ENCODE measurements at places on chromosomes 3 and 15.

DNA sequence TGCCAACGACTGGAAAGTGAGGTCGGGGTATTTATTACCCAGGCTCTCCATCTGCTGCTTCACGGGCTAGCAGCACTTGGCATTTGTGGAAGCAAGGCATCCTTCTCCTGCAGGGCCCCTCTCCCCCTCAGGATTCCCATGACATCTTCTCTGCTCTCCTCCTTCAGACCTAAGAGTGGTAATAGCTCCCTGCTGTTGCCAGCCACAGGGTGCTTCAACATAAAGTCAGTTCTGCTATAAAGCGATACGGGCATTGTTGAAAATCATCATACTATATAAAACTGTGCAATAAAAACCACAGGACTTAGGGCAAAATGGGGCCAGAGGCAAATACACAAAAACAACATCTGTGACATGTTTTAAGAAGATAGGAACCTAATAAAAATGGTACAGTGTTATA is 391.8 kb upstream of the ADAMTS9 start:
- H3K27ac ChIP-seq, result no peak overlapping the region
- no peak overlapping the region for H3K4me3 ChIP-seq
- no peaks in the 10 kb centered on the region for H3K36me3 ChIP-seq
- H3K27me3 ChIP-seq, result no peaks in the 10 kb centered on the region

DNA sequence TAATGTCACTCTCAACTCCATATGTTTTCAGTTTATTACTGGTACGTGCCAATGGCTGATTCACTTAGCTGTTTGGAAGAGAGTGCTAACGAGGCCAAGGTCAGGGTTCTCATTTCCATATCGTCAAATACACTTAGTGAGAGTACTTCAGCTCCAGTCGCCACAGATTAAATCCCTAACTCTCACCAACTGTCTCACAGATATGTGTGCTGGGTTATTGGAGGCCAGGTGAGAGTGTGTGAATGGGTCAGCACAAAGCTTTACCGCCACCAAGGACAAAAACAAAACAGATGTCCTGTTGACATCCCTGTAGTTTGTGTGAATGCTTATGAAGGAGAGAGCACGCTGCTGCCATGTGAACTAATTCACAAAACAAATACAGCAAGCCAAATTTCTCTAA is 133.5 kb upstream of the TBL1XR1 start:
- H3K4me3 ChIP-seq, result no peak overlapping the region
- no peak overlapping the region for H3K27ac ChIP-seq
- H3K27me3 ChIP-seq, result no peaks in the 10 kb centered on the region

DNA sequence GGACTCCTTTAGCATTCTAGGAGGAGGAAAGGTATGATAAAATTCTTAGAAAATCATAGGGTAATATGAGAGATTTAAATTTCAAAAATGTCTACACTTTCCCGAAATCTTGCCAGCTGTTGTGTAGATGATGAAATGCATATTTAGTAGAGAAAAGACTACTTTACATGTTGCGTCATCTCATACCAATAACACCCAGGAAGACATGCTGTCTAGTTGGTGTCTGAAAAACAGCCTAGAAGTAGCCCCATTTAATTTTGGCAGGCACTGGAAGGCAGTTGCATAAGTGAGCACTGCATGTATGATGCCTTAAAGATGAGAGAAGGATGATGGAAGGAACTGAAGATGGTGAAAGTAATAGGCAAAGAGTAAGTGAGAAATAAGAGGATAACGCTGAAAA is 310.5 kb upstream of the TPM1 start:
- peaks cover 28% of the 10 kb centered on the region for H3K36me3 ChIP-seq
- no peaks in the 10 kb centered on the region for H3K27me3 ChIP-seq
- H3K4me1 ChIP-seq, result no peaks in the 10 kb centered on the region
- no peak overlapping the region for H3K4me3 ChIP-seq
- DNase-seq, result peak; percentile 2
- no peak overlapping the region for H3K27ac ChIP-seq

- DNase-seq, result no peak
- no peaks in the 10 kb centered on the region for H3K27me3 ChIP-seq
- no peaks in the 10 kb centered on the region for H3K36me3 ChIP-seq
- H3K4me3 ChIP-seq, result no peak overlapping the region
- H3K4me1 ChIP-seq, result peaks cover 89% of the 10 kb centered on the region
Measured at GRCh38 chr3:71080517-71081083, 502.9 kb downstream of the FOXP1 start.

- H3K4me1 ChIP-seq, result peaks cover 3% of the 10 kb centered on the region
- H3K4me3 ChIP-seq, result no peak overlapping the region
- peaks cover 39% of the 10 kb centered on the region for H3K36me3 ChIP-seq
- no peak for DNase-seq
Measured at GRCh38 chr3:194460566-194460965, 26.2 kb downstream of the ATP13A3 start.

- no peak overlapping the region for H3K27ac ChIP-seq
- peaks cover 5% of the 10 kb centered on the region for H3K36me3 ChIP-seq
- no peaks in the 10 kb centered on the region for H3K4me1 ChIP-seq
- H3K27me3 ChIP-seq, result no peaks in the 10 kb centered on the region
- DNase-seq, result no peak
Measured at GRCh38 chr3:111151438-111151837, 79.8 kb downstream of the NECTIN3 start.

DNA sequence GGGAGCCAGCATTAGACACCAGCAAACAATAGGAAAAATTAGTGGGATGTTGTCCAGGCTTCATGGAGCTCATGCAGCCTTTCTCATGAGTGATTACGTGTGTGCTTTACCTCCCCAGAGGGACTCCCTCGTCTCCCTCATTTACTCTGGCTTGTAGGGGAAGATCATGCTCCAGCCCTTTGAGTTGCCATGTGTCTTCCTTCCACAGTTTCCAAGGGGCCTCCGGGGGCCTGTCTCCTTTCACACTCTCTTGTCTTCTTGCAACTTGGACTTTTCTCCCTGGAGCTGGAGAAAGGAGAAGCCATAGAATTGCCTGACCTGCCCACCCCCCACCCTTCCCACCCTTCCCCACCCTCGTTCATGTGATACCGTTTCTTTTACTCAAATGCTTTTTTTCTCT is 98.7 kb downstream of the FAM43A start:
- H3K27ac ChIP-seq, result no peak overlapping the region
- H3K4me3 ChIP-seq, result no peak overlapping the region
- H3K4me1 ChIP-seq, result peaks cover 5% of the 10 kb centered on the region
- no peak for DNase-seq
- H3K36me3 ChIP-seq, result no peaks in the 10 kb centered on the region

DNA sequence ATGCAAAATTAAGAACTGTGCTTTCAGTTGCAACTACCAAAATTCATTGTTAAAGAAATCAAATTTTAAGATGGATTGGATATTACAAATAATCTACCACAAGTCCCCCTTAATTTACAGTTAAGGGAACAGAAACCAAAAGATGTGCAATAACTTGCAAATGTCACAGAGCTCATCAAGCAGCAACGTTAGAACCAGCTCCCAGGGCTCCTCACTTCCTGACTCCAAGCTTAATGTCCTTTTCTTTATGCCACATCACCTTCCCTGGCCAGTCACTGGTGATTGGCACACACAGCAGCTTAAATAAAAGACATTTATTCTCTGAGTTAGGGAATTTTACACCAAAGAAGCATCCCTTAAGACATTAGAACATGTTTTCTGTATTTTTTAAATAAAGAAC is 159.7 kb downstream of the RSL24D1 start:
- H3K27ac ChIP-seq, result no peak overlapping the region
- no peak overlapping the region for H3K4me3 ChIP-seq
- no peaks in the 10 kb centered on the region for H3K36me3 ChIP-seq
- H3K27me3 ChIP-seq, result no peaks in the 10 kb centered on the region

- H3K27me3 ChIP-seq, result no peaks in the 10 kb centered on the region
- peaks cover 46% of the 10 kb centered on the region for H3K36me3 ChIP-seq
- DNase-seq, result no peak
- H3K27ac ChIP-seq, result no peak overlapping the region
- H3K4me1 ChIP-seq, result peaks cover 5% of the 10 kb centered on the region
Measured at GRCh38 chr15:59138243-59138642, 33.3 kb downstream of the CCNB2 start.

DNA sequence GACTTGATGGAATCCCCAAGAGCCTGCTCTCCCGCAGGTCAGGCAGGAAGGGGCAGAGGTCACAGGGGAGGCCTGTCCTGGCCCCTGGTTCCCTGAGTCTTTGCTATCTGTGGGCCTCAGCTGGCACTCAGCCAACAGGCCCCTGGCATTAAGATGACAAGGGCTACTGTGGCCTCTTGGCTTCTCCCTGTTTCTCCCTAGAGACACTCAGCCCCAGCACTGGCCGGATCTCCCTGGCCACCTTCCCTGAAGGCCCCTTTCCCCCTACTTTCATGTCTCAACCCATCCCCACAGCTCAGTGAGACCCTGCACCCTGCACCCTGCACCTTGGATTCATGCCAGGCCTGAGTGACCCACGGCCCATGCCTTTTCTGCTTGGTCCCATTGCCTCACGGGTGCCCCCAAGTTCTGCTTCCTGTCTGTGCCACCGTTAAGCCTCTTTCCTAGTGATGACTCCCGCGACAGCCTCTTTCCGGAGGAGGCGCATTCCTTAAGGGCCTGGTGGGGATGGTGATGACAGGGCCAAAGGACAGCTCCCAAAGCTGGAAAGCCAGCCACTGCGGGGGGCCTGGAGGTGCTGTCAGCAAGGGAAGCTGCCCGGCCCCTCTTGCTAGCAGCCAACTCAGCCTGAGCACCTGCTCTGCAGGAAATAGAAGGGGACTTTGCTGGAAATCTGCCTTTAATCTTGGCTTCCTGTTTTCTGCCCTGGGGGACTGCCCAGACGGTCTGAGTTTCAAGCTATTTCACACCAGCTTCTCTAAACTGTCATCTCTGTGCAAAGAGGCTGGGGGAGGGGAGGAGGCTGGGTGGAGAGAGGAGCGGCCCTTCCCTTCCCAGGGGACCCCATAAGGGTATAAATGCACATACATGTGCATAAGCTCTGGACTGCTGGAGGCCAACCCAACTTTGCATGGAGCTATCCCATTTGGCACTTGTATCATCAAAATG is 4.8 kb upstream of the CSK start:
- H3K4me1 ChIP-seq, result peaks cover 18% of the 10 kb centered on the region
- no peaks in the 10 kb centered on the region for H3K27me3 ChIP-seq
- H3K4me3 ChIP-seq, result no peak overlapping the region
- H3K36me3 ChIP-seq, result no peaks in the 10 kb centered on the region
- no peak overlapping the region for H3K27ac ChIP-seq

- H3K27me3 ChIP-seq, result no peaks in the 10 kb centered on the region
- no peak overlapping the region for H3K4me3 ChIP-seq
- no peaks in the 10 kb centered on the region for H3K36me3 ChIP-seq
- H3K4me1 ChIP-seq, result peaks cover 98% of the 10 kb centered on the region
Measured at GRCh38 chr3:9409981-9410854, 12.8 kb downstream of the SETD5 start.

DNA sequence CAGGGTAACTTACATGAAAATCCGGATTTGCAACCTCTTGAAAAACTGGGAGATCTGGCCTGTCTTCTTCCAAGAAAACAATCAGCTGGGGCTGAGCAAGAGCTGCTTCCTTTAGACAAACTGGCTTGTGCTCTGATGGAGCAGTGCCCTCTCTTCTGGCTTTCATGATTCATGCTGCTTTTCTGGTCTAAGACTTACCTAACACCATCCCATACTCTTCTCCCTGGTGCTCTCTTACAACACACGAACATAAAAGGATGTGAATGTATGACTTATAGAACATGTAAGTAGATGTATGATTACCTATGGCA is 9.9 kb downstream of the TJP1 start:
- no peak for DNase-seq
- H3K36me3 ChIP-seq, result no peaks in the 10 kb centered on the region
- no peak overlapping the region for H3K4me3 ChIP-seq
- H3K27ac ChIP-seq, result no peak overlapping the region
- peaks cover 77% of the 10 kb centered on the region for H3K4me1 ChIP-seq

DNA sequence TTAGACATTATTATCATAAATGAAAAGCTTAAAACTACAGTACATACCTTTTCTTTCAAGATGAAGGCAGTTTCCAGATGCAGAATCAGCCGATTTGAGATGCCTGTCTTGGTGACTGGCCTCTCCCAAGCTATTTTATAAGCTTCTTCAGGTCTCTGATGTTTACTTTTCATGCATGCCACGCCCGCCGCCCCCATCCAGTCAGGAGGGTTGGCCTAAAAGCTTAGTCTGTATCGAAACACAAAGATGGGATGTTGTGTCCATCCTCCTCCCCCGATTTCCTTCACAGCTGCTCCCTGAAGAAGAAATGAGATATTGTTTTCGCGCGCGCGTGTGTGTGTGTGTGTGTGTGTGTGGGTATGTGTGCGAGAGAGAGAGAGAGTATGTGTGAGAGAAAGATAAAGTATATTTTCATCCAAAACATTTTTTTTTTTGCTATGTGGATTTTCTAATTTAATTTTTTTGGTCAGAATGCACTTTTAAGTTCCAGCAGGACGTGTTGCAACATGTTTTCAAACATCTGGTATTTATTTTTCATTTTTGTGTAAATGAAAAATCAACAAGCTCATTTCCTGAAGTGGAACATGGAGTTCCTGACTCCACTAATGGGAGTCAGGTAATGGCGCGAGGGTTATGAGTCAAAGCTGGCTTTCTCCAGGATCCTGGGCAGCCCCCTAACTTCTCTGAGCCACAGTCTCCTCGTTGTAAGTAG is at the start of gene APOD:
TSS of gene APOD (minus strand) at position 110 of the 712 bp plus-strand sequence. CDS start 4,479 bp downstream, outside the sequence.
- no peaks in the 10 kb centered on the region for H3K36me3 ChIP-seq
- peaks cover 6% of the 10 kb centered on the region for H3K4me1 ChIP-seq
- H3K27me3 ChIP-seq, result no peaks in the 10 kb centered on the region

- H3K36me3 ChIP-seq, result peaks cover 30% of the 10 kb centered on the region
- H3K4me3 ChIP-seq, result no peak overlapping the region
- H3K4me1 ChIP-seq, result peaks cover 18% of the 10 kb centered on the region
- no peaks in the 10 kb centered on the region for H3K27me3 ChIP-seq
Measured at GRCh38 chr3:44992555-44993470, 16.8 kb downstream of the EXOSC7 start.

DNA sequence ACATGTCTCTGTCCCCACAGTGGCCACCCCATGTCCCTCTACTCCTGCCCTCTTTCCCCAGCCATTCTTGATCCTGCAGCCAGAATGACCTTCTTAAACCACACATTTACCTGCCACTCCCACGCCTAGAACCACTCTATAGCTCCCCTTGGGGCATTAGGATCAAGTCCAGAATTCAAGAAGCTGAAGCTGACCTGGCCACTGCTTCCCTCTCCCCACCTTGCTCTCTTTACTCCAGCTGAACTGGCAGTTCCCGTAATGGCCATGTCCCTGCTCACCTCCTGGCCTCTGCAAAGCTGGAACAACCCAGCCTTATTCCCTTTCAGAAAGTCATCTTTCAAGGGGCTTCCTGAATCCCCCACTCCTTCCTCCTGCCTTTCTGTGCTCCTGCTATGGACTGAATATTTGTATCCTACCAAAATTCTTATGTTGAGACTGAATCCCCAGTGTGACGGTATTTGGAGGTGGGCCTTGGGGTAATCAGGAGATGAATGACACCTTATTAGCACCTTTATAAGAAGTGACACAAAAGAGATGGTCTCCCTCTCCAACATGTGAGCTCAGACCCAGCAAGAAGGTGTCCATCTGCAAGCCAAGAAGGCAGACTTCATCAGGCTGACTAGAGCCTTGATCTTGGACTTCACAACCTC is 3.8 kb downstream of the CSRNP1 start:
- peak overlapping the region; percentile 100 for H3K27ac ChIP-seq
- H3K36me3 ChIP-seq, result peaks cover 20% of the 10 kb centered on the region
- peaks cover 72% of the 10 kb centered on the region for H3K4me1 ChIP-seq
- H3K27me3 ChIP-seq, result no peaks in the 10 kb centered on the region
- peak overlapping the region; percentile 88 for H3K4me3 ChIP-seq

- no peaks in the 10 kb centered on the region for H3K4me1 ChIP-seq
- no peak for DNase-seq
- H3K4me3 ChIP-seq, result no peak overlapping the region
Measured at GRCh38 chr3:56837196-56837955, 35.6 kb upstream of the ARHGEF3 start.

Data from esophagus muscularis mucosa (tissue), 4 donors.